GM12865 (cell line): ENCODE measurements at places on chromosomes 3 and 15.
A peak's percentile ranks its signal among the peaks of the same experiment; 100 is the strongest.

DNA sequence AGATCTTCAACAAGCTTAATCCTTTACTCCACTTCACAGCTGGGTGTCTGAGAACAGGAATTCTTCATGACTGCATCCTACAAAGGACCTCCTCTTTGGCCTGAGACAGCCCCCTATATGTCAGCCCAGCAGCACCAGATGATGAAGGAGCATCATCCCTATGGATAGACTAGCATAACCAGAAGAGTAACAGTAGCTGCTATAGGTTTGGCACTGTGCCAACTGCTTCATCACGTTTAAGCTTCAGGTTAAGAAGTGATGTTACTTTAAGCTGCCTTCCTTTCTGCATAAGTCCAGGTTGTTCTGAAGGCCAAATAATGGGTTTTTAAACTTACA, 50.6 kb downstream of the CMSS1 start:
- peak; percentile 40 for DNase-seq

DNA sequence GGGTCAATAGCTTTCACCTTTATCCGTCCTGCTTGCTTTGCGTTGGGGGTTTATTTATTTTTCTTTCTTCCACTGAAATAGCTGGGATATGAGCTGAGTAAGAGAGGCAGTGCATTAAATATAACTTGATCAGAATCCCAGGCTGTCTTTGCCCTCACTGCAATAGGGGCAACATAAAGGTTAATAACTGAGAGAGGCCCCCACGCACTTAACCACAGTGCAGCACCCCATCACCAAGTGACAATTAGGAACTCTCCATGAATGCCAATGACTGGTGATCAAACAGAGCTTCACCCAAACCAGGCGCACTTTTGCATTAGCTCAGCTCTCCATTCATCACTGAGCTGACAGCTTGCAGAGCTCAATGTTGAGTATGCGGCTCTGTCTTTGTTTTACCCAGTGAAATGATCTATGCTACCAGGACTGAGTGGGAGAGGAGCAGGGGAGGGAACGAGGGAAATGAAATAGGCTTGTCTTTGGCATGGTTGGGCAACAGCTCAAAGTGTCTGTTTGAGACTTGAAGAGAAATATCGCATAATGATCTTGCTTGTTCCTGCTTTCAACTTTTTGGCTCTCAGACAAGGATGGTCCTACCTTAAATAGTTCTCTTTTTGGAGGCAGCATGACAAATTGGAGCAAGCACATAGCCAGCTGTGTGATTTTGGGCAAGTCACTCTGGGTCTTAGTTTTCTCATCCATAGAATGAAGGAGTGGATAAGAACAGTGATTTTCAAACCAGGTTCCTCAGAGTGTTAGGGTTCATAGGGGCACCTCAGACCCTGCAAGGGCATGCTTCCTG, 14.5 kb upstream of the GLCE start:
- no peak for DNase-seq

- no peak for DNase-seq
These were observed 57.3 kb downstream of the HERC1 start for GRCh38 chr15:63776443-63776842.

DNA sequence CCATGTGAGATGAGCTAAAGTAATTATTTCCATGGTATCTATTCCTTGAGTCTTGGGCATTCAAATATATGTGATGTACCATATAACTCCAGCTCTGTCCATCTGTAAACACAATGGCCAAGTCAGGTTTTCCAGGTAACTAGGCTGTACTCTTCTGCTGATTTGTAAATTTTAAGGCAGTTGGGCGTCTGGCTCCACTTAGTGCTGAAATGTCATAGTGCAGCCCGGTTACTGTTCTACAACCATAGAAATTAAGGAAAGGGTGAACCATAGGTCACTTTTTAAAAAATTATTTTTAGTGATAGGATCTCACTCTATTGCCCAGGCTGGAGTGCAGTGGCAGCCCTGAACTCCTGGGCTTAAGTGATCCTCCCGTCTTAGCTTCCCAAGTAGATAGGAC, 44.7 kb upstream of the GOLM2 start:
- DNase-seq: no peak

GRCh38 chr3:171311784-171312183, 148.4 kb downstream of the TNIK start:
- no peak for DNase-seq

GRCh38 chr3:4722103-4722502, 229.0 kb downstream of the ITPR1 start:
- peak; percentile 63 for DNase-seq

- DNase-seq: peak; percentile 43
These were observed 19.7 kb downstream of the FOXP1 start for GRCh38 chr3:71563827-71564226.

- no peak for DNase-seq
These were observed 4.6 kb downstream of the EPM2AIP1 start for GRCh38 chr3:36988356-36988755.

- no peak for DNase-seq
These were observed 69.3 kb upstream of the RPL35A start for GRCh38 chr3:197880491-197881269.

GRCh38 chr3:196274585-196274984, 12.9 kb downstream of the PCYT1A start:
- peak; percentile 92 for DNase-seq

DNA sequence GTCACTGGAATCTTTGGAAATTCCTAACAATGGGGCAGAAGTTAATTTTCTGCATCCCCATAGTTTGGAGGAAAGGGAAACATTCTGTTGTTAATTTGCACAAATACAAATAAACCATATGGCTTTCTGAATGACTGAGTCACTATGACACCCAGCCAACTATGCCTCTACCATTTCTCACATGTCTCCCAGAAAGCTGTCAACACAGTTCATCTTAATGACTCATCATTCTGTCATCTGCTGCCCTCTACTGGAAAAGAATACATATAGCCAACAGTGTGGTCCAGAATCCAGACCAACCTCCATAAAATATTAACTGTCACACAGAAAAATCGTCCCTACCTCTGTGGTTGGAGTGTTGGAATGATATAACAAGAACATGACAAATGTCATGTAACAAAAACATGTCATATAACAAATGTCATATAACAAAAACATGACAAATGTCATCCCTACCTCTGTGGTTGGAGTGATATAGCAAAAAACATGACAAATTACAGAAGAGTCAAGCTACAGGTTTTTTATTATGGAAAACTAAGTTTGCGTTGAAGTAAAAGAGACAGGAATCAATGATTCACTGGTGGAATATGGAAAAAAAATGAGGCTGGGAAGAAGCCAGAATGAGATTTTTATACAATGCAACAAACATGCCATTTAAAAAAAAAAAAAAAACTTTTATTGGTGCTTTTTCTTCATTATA, 47.7 kb upstream of the GYG1 start:
- DNase-seq: peak; percentile 75

DNA sequence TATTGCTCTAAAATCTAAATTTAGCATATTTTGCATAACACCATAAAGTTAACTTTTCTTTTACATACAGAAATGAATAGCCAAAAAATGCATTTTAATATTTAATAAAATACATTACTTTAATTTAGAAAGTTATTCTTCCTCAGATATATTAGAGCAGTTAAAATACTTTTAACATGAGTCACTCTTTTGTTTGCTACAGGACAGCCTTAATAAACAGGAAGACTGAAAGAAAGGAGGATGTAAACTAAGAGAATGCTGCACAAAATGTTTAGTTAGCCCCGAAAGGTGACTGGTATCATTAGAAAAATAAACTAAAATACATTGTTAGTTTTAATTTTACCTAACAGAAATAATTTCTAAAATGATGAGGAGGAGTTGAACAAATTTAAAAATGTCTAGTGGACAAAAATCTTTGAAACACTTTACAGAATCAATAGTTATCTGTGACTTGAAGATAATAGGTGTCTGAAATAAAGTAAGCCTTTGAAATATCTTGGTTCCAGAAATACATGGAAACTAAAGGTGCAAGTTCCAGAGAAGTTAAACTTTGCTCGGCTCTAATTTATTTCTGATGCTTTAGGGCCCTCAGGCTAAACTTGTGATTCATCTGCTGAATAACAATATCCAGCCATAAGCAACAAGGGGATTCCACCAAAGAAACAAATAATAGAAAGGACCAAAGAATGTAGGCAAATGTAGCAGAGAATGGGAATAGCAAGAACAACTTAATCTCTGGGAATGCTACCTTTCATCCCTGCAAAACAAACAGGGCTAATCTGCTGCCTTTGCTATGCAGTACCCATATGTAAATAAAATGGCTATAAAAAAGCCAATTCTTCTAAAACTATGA, 138.3 kb upstream of the UBP1 start:
- no peak for DNase-seq

- peak; percentile 98 for DNase-seq
These were observed at the start of gene GCSAM for GRCh38 chr3:112132975-112133448. Gene GCSAM, minus strand, starts transcription at chr3:112133248. Its CDS starts 128 bp downstream, at chr3:112133120.

GRCh38 chr3:17741621-17742101, 770 bp downstream of the TBC1D5 start:
- no peak for DNase-seq

DNA sequence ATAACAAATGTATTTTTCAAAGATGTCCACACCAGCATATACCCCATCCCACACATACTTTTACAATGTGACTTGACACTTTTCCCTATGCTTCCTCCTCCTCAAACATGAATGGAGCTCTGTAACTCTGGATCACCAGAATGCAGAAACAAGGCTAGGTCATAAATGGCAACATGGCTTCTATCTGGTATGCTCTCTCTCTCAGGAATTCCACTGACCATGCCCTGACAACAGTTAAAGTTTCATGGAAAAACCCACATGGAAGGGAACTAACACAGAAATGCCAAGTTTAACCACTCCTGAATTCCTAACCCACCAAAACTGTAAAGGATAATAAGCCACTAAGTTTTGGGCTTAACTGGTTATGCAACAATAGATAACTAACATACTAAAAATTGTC, 19.9 kb downstream of the MYO9A start:
- no peak for DNase-seq

DNA sequence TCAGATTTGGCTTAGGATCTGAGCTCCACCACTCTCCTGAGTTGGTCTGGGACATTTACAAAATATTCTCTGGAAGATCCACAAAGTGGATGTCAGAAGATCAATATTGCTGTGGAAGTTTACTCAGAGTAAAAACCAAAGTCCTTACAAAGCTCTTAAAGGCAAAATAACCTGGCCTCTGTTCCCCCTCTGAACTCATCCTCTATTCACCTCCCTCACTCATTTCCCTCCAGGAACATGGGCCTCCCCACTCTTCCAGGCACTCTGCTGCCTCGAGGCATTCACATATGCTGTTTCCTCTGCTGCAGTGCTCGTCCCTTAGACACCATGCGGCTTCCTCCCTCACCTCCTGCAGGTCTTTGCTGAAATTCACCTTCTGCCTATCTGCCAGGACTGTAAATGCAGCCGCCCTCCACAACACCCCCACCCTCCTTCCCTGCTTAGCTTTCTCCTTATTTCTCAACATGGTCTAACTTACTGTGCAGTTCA, 19.1 kb upstream of the CCDC174 start:
- no peak for DNase-seq

DNA sequence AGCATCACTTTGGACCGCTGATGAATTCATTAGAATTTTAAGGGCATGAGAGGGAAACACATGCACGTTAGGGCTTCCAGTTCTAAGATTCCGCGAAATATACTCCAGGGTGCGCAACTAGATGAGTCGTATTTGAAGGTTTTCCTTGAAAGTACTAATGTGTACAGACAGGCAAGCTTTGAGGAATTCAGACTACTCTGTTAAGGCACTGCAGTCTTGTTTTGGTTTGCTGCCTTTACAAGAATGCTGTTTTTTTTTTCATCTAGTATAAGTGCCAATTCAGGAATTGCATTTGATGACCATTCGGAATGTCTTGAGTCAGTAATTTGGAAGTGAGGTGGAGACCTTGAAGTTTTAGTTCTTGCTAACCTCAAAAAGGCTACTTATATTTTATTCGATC, 19.1 kb downstream of the TRNT1 start:
- no peak for DNase-seq

DNA sequence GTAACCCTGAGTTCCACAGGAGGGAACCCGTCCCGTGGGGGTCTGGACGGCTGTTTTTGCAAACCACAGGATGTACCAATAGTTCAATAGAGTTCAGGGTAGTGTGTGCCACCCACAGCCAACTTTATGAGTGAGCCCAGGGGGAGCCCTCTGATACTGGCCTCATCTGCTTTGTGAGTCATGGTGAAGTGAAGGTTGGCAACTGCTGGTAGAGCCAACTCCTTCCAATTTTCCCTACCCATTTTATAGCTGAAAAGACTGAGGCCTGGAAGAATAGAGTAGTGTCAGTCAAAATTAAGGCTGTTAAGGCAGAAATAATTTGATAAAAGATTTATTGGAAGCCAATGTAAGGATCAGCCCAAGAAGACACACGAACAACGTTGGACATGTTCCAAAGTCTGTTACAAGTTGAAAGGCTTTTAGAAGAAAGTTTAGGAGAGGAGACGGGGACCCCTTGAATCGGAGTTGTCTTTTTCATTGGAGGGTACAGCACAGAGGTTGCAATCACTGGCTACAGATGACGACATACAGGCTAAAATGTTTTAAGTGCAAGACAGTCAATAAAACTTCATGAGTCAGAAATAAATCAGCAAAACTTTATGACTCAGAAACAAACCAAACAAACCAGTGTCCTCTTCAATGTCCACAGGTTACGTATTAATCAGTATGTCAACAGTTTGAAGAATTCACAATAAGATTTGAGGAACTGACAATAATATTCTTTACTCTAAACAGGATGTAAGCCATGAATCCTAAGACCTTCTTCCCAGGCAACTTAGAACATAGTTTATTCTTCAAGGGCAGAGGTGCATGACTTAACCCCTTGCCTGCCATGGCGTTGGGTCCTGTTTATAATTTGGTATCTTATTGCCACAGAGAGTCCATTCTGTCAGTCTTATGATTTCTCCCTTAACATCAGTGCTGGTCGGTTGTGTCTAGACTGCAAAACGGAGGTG, 62.9 kb upstream of the NR2E3 start:
- no peak for DNase-seq

- peak; percentile 1 for DNase-seq
These were observed 656.3 kb upstream of the TGFBR2 start for GRCh38 chr3:29949940-29950616.

DNA sequence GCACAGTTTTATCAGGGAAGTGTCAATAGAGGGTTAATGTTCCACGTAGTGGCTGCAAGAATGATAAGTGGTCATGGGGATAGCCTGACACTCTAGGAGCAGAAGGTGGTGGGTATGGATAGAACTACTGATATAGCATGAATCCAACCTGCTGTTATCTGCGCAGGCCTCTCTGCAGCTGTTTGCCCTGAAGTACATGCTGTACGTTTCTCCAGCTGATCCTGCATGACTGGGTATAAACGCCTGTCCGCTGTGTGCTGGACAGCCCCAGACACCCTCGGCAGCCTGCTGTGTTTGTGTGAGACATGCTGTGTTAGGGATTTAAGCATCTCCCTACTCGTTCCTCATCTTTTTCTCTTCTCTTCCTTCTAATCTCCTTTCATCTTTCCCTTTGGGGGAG, 87.1 kb downstream of the LPP start:
- DNase-seq: no peak

DNA sequence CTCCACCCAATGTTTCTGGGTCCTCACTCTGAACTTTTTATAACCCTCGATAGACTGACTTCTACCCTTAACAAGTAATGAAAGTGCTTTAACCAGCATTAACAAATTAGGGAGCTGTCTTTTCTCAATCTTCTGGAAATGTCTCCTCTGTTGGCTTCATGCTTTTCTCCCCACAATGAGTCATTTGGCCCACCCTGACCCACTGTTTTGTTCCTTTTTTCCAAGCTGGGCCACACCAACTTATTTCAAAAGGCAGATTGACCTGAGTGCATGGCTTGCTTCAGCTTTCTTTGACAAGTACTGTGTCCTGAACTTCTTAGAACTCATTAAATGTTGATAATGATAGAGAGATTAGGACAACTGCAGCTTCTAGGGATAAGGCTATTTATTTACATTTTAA, 199.6 kb upstream of the SEMA6D start:
- DNase-seq: no peak
